Smooth muscle cell of bladder (primary cell): ENCODE measurements at places on chromosomes 6 and 20. TPM values are rescaled to one million over a fixed set of nuclear protein-coding genes. Genes with fewer than 3 reads are reported as not detected.

The OPRM1 gene
- not detected in 2 replicates for total RNA-seq

The KHDRBS2 gene
- not detected in 2 replicates for total RNA-seq

The IL17A gene
- total RNA-seq: not detected in 2 replicates

The SIRPG gene
- total RNA-seq: not detected in 2 replicates

The TLDC2 gene
- 0.14 TPM in 1 of 2 replicates, not detected in the other for total RNA-seq

The TINAG gene
- not detected in 2 replicates for total RNA-seq

The LMBRD1 gene
- total RNA-seq: 22.0 and 26.6 TPM in 2 replicates

The LY86 gene
- not detected in 2 replicates for total RNA-seq

The PLA2G7 gene
- 0.09 TPM in 1 of 2 replicates, not detected in the other for total RNA-seq
